ENCODE measurements at places on chromosomes 2 and 18.

GRCh38 chr2:175036582-175037018, 31.4 kb upstream of the CHN1 start:
- DNase-seq, result no peak

DNA sequence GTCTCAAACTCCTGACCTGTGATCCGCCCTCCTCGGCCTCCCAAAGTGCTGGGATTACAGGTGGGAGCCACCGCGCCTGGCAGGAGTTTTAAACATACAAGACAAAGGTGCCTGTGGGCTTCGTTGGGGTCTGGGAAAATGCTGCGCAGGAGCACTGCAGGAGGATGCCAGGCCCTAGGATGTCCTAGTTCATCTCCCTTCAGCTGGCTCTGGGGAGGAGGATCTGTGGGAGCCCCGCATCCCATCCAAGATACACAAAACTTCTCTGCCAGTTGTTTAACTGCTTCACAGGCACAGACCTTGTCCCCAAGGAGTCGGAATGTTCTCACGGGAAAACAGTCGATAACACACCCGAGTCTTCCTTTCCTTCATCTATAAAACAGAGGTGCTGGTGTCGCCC, 89.1 kb downstream of the POLR1A start:
- no peak for DNase-seq

DNA sequence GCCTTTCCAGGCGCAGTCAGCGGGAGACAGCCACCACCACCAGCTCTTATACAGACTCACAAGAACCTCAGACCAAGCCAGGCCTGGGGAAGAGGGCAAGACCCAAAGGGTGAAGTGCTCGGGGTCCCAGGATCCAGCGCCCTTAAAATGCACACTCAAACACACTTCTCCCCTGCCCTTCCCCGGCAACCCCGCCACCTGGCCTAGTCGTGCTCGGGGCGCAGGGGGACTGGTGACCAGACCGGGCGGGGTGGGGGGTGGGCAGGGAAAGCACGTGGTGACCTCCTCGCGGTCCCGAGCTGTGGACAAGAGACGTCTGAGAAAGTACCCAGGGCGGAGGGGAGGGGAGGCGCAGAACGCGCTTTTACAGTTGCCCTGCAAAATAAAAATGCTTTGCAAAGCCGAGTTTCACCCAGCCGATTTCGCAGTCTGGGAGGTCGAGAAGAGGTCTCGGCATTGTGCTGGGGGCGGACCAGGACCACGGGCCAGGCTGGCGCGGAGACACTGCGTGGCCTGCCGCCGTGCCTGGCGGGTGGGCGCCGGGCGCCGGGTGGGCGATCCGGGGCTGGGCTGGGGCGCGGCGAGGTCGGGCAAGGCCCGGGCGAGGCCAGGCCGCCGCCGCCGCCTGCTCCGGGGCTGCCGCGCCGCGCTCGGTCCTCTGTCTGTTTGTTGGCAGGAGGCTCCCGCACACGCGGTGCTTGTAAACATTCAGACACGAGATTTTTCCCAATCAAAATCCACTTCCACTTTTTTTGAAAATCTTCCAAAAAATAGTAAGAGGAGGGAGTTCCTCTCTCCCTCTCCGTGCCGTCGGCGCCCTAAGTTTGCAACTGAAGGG, 2.0 kb downstream of the BCL11A start:
- DNase-seq, result peak; percentile 76

DNA sequence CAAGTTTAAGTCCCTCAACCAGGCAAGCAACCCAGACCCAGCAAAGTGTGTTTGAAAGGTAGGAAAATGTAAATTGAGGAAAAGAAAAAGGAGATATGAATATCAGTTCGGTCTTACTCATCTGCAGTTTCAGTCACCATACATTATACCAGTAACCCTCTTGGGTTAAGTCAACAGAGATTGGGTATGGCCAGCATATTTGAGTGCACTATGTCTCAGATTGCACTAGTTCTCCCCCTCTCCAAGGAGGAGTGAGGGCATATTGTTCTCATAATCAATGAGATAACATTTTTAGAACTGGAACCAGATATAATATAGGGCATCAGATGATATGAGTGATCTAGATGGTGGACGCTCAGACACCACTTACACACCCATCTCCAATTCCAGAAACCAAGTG, 141.5 kb downstream of the COPS8 start:
- DNase-seq, result no peak

DNA sequence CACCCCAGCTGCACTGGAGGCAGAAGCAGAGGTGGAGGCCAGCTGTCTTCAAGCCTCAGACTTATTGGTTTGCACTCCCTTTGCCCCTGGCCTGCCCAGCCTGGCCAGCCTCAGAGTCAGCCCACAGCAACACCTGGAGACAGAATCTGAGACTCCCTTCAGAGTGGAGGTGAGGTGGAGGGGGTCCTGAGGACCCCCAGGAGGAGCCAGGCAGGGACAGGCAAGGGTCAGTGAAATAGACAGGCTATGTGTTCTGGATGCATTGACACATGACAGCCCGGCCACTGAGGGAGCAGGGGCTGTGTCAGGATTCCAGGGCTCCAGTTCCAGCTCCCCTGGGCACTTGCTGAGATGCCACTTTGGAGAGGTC, 309.7 kb downstream of the MYCN start:
- DNase-seq, result no peak

GRCh38 chr2:70523996-70524965, 29.3 kb downstream of the TGFA start:
- DNase-seq, result no peak

GRCh38 chr18:52370841-52371240, 30.8 kb downstream of the DCC start:
- no peak for DNase-seq

- DNase-seq, result no peak
These were observed 14.3 kb downstream of the NYAP2 start for GRCh38 chr2:225413786-225414185.
